ENCODE measurements at places on chromosomes 16 and 17.

DNA sequence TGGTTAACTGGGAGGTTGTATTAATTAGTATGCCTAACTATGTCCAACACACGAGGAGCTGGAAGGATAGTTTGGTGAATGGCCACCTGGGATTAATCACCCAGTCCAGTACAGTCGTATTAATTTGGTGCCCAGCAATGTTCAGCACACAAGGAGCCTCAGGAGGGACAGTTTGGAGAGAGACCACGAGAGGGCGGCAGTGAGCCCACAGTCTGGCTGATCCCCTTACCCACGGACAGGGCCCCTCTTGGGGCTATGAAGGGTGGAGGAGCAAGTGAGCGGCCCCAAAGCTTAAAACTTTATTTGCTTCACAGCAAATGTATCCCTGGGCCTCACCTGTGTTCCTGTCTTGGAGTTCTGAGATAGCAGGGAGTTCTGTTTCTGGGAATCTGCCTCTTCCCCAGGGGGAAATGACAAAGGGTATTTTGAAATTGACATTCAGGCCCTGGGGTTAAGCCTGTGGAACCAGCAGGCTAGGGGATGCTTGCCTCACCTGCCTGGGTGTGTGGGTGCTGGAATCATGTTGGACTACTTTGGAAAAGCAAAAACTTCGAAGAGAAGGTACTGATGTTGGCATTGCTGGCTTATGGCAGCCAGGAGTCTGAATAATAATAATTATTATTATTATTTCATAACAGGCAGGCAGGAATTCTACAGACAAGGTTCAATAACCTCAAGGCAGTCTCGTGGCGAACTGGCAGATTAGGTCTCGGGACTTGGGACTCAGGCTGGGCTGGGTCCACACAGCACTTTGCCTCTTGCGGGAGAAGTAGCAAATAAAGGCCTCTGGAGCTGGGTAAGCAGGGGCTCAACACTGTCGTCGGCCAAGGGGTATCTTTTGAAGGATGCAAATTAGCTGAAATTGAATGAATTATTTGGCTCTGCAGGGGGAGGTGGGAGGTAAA, 227.6 kb upstream of the ASIC2 start:
- peak; percentile 86 for DNase-seq

- no peak for DNase-seq
Observed at GRCh38 chr16:80274576-80275191, 266.1 kb upstream of the DYNLRB2 start.

DNA sequence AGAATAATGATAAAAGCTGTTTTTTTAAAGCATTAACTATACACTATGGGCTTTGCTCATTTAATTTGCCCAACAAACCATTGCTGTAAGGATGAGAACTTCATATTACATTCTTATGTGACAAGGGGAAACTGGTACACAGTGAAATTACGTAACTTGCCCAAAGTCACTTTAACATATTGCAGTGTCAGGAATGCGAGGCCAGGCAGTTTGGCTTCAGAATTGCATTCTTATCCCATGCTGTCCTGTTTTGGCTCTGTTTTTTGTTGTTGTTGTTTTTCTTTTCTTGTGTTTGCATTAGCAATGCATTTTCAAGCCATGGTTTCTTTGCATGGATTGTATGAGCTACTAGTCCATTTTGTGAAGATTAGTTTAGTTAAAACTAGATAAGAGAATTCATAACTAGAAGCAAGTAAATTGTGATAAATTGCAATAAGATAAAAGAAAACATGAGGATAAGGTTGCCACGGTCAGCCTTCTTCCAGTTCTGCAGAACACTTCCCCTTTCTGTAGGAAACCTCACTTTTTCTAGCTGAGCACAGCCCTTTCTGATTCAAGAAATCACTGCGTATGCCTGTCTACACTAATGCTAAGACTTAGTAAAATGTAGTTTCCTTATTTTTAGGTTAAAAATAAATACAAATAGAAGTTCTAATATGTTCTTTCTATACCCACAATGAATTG, 221.3 kb upstream of the KCNJ16 start:
- no peak for DNase-seq

DNA sequence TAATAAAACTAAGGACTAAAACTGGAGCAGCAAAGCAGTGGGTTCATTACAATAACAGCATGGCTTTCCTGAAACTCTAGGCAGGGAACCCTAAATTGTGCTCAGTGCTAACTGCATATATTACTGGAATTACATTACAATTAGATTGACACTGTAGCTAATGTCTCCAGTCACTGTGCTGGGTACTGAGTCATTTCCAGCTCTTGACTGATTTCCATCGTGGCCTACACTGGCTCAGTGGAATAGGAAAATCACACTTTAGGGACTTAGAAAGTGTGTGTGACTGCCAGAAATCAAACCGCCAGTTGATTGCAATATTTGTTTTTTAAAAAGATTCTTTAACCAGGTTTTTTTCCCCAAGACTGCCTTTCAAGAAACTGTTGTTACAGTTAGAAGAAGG, 1447.4 kb upstream of the GOT2 start:
- DNase-seq = no peak

- DNase-seq = no peak
Observed at GRCh38 chr17:80523054-80523744, 21.4 kb upstream of the RPTOR start.

DNA sequence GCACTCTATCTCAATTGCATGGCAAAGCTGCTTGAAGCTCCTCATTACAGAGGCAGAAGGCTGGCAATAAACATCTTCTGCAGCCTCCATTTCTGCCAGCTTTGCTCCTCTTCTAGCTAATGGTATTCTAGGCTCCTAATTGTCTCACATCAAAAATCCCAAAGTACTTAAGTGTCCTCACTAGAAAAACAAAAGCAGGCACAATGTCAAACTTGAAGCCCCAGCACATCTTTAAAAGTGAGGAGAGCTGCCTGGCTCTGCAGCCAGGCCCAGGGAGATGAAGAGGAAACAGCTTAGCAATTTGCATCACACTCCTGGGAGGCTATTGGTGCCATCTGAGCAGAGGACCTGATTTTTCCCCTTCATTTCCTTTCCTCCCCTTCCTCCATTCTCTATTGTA, 197.1 kb downstream of the KCNJ2 start:
- peak; percentile 8 for DNase-seq

DNA sequence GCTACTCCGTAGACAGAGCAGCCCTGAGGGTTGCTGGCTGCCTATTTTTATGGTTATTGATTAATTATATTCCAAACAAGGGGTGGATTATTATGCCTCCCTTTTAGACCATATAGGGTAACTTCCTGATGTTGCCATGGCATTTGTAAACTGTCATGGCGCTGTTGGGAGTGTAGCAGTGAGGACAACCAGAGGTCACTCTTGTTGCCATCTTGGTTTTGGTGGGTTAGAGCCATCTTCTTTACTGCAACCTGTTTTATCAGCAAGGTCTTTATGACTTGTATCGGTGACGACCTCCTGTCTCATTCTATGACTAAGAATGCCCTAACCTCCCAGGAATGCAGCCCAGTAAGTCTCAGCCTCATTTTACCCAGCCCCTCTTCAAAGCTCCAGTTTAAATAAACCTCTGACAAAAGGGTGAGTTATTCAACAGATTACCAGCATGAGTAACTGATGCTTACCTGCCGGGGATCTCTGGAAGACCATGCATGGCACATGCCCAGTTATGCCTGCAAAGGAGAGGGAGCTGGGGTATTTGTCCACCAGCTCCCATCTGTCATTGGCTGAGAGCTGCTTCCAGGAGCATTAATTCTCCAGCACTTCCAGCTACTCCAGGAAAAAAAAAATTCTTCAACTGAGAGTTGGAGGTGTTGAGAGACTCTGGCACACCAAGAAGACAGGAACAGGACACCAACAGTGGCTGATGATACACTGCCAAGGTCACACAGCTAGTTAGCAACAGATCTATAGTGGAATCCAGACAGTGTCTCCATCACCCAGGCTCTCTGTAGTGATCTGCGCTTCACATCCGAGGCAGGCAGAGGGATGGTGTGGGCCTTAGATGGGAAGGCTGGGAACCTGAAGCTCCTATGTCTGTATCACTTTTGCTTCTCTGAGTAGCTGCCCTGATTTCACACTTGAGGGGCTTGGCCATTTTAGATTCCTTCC, 36.6 kb upstream of the IL21R start:
- DNase-seq = no peak

- DNase-seq = no peak
Observed at GRCh38 chr16:53893731-53894435, 189.9 kb downstream of the FTO start.

DNA sequence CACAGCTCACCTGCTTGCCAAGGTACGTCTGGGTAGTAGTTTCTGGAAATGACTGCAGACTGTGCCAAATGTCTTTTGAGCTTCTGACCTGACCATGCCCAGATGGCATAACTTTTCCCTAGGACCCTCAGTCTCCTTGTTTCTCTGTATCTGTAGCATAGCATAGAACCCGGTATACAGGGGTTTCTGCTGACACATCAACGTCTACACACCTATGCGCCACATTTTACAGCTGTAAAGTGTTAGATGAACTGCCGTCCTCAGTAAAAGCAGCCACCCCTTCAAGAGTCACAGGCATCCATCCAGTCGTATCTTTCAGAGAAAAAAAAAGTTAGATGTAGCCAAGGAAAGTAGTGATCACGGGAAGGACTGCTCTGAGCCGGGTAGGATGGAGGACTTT, 17.4 kb downstream of the KCTD2 start:
- no peak for DNase-seq

DNA sequence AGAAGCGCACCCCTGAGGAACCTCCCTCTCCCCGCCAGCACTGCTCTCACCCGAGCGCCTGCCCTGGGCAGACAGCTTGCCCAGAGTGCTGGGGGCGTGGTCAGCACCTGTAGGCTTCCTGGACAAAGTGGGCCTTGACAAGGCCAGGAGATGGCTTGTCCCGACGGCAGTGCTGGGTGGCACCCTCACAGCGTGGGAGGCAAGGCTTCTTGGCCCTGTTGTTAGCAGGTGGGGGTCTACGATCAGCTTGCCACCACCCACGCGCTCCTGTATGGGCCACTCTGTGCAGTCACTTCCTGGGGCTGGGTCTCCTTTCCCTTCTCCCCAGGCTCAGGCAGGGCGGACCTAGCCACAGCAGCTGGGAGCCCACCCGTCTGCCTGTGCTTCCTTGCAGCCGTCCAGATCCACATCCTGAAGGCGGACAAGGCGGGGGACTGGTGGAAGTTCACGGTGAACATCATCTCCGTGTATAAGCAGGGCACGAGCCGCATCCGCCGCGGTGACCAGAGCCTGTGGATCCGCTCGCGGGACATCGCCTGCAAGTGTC, 218.0 kb downstream of the NTN1 start:
- DNase-seq = peak; percentile 22

GRCh38 chr16:56257666-56258342, 66.5 kb downstream of the GNAO1 start:
- no peak for DNase-seq

DNA sequence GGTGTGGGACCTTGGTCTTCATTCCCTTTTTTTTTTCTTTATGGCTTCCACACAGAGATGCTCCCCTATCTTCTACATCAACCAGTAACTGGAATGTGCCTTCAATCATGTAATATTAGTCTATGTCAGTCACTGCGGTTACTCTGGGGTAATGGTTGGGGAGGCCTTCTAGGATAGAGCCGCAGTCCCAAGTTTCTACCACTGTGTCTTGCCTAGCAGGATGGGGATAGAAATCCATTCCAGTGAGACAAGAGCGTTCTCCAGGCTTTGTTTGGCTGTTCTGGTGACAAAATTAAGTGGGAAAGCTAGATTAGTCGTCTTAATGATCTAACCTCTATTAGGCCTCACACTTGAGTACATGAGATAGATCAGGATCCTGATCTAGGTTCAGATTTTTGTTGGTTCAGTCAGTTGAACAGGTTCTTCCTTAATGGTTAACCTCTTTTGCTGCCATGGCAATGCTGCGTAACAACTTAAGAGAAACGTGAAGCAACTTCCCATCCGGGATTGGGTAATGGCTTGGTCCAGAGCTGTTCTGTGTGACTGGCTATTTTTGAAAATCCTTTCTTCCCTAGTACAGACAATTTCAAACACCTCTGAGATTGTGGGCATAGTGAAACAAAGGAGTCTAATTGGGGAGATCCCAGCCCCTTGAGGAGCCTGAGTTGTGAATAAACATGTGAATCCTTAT, 8.7 kb downstream of the MSL1 start:
- no peak for DNase-seq

DNA sequence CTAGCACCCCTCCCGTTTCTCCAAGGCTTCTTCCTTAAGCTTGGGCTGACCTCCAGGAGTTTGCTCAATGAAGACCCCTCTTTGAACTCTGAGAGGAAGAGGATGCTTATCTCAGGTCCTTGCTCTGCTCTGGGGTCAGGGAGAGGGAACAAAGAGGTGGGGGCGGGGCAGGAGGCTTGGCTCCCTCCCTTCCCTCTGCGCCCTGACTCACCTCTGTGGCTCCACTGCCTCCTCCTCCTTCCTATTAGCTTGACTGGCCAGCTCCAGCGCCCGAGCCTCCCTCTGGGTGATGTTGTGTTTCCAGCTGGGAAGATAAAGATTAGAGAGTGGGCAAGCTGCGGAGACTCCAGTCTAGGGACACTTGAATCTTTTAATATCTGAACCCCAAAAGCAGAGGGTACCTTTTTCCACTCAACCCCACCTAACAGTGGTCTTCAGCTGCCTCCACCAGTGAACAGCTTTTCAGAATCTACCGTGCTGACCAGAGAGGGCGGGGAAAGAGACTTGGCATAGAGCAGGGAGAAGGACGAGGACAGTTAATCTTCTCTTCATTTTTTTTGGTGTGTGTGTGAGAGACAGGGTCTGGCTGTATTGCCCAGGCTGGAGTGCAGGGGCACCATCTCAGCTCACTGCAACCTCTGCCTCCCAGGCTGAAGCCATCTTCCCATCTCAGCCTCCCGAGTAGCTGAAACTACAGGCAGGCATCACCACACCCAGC, 6.7 kb downstream of the GIP start:
- no peak for DNase-seq

DNA sequence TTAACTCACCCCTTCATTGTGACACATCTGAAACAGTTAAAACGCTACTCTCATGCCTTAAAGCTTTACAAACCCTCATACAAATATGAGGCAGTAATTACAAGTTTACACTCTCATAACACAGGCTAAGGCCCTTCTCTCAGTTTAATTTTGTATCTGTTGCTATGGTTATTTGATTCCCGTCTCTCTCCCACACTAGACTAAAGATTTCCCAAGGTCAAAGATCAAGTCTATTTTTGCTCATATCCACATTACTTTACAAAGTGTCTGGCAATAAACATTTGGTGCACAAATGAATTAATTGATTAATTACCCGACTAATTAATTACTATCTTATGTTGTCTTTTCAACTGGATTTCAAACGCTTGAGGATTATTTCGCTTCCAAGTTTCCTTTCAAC, 86.4 kb upstream of the MYOCD start:
- no peak for DNase-seq

- peak; percentile 23 for DNase-seq
Observed at GRCh38 chr17:45338023-45338781, 21.4 kb upstream of the MAP3K14 start.

- no peak for DNase-seq
Observed at GRCh38 chr16:88306860-88307545, 75.8 kb upstream of the ZNF469 start.

- DNase-seq = peak; percentile 54
Observed at GRCh38 chr17:34499576-34499975, 79.8 kb upstream of the TMEM132E start.

DNA sequence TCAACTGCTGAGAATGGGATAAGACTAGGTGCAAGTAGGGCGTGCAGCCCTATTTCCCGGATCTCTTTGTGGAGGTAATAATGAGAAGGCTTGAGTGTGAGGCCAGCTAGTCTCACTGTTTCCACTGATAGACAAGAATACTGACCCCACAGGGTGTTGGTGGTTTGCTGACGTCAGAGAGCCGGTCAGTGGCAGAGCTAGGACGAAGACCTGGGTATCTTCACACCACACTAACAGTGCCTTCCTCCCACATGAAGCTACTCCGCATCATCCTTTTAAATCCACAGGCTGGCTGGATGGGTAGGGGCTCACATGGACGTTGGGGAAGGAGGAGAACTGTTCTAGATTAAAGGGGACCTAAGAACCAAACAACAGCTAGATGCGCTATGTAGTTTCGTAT, 68.0 kb downstream of the ZFHX3 start:
- DNase-seq = no peak
